ENCODE measurements at places on chromosomes 6 and 20.

DNA sequence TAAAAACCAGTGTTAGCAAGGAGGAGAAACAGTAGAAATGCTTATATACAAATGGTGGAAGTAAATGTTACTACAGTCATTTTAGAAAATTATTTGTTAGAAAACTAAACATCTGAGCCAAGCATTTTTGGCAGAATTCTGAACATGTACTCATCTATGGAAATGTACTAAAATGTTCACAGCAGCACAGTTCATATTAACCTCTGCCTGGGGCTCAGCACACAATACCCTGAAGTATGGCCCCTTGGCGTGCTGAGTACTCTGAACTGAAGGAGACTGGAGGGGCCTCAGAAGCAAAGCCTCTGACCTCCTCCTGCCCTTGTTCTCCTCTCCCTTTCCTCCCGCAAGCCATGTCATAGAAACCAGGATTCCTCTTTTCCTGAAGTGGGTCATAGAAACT, 66.2 kb upstream of the RALGAPA2 start:
- DNase-seq: no peak

DNA sequence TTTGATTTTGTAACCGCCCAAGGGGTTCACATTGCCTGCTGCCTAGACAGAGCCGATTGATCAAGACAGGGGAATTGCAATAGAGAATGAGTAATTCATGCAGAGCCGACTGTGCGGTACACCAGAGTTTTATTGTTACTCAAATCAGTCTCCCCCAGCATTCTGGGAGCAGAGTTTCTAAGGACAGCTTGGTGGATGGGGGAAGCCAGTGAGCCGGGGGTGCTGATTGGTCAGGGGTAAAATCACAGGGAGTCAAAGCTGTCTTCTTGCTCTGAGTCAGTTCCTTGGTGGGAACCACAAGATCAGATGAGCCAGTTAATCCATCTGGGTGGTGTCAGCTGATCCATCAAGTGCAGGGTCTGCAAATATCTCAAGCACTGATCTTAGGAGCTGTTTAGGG, 60.0 kb upstream of the EZR start:
- DNase-seq: no peak

- DNase-seq: no peak
Measured at GRCh38 chr6:129667621-129668020, 42.4 kb downstream of the ARHGAP18 start.

DNA sequence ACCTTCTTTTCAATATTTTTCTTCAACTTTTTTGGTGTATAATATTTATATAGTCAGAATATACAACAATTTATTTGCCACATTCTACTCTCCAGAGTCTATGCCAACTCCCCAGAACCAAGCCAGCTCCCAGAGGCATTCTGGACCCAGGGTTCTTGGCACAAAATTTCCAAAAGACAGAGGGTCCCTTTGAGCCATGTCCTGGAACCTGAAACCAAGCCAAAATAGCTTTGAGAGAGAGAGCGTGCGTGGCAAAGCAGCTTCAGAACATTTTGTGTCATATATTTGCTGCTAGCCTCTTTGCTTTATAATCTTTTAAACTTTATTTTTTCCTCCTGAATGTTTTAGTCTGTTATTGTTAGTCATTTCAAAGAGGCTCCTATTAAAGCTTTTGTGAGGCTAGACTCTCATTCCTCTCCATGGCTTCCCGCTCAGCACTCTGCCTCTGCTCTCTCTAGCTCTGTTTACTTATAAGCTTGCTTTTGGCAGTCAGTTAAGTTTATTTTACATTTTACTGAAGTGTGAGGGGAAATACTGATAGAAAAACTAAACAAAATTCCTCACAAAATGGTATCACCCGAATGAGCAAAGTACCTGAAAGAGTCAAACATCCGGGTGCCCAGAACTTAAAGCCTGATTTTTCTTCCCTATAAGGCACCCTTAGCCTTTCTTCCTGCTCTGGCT, 605.1 kb upstream of the ID4 start:
- DNase-seq: no peak

GRCh38 chr6:119986934-119987549, 637.5 kb upstream of the MAN1A1 start:
- no peak for DNase-seq

DNA sequence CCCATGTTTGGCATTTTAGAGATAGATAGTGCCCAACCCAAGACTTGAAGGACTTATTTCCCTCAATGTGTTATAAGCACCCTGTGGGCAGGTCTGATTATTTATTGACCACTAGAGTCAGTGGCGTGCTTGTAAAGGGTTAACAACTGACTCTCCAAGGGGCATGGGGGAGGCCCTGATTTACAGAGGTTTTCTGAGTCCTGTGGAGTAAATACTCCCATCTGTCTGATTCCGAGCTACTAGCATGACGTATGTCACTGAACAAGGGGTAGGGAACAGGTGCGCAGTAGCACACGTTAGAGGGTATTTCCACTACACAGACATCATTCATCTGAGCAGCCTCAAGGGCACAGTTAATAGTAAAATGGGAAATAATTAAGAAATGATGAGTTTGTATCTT, 17.4 kb upstream of the TRAM2 start:
- no peak for DNase-seq

DNA sequence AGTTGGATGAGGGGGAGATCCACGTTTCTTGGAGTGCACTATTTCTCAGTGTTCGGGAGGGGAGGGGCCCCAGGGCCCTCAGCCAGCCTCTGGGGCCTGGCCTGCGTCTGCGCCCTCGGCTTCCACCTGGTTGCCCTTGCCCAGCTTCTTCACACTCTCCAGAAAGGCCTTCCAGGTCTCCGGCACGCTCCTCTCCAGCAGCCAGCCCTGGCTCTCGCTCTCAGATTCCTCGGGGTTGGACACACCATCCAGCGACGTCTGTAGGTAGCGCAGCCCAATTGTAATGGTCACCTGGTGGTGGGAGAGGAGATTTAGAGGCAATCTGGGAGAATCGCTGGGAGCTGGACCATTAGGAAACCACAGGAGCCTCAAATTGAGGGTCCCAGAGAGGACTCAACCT, 24.2 kb downstream of the PRPH2 start:
- no peak for DNase-seq

- no peak for DNase-seq
Measured at GRCh38 chr20:9306521-9306920, 207.9 kb upstream of the LAMP5 start.

GRCh38 chr6:112946051-112946450, 598.9 kb downstream of the RFPL4B start:
- DNase-seq: no peak

DNA sequence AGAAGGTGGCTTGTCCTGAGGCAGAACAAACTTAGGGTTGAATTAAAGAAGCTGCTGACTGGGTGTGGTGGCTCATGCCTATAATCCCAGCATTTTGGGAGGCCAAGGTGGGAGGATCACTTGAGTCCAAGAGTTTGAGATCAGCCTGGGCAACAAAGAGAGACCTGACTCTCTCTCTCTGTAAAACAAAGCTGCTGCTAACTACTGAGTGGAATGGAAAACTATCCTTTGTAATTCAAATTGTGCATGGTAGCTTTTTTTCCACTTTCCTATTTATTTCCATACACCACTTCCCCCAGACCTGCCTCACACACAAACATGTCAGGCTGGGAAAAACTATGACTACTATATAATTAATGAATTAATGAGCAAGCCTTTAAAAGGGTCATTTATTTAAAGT, 437.1 kb downstream of the CDC5L start:
- DNase-seq: no peak

DNA sequence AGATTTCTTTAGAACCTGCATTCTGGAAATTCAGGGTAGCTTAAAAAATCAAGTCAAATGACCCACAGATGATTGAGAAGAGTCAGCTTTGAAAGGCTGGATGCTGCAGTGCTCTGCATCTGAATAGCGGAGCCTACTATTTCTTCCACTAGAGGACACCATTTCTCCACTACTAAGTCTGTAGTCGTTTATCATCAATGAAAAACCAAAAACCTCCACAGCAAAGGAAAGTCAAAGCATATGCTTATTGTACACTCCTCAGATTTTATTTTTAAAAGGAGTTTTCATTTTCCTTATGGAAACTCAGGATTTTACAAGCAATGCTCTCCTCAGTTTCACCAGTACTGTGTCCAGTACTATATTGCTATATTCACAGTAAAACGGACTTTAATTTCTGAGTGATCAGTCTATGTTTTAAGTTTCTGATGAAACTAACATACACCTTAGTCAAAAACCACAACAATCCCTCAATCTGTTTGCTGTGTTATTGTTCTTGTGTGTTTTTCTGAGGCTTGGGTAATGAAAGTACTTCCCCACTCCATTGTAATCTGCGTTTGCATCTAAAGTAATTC, 50.5 kb upstream of the ENPP5 start:
- DNase-seq: no peak

- DNase-seq: no peak
Measured at GRCh38 chr20:7371518-7372163, 568.6 kb downstream of the HAO1 start.

DNA sequence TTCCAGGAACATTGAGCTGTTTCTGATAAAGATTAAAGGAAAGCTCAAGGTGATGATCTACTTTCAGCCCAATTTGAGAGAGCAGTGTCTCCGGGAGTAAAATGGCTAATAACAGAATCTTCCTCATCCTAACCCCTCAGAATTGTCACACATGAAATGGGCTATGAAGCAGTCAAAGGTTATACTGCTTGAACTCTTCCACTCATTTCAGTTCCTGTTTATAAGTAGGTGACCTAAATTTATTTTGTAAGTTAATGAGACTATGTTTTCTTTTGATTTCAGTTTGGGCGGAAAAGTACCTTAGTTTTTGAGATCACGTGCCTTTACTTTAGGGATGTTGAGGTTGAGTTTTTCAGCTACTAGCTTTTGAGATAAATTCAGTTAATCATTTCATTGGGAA, 47.2 kb downstream of the QKI start:
- no peak for DNase-seq

DNA sequence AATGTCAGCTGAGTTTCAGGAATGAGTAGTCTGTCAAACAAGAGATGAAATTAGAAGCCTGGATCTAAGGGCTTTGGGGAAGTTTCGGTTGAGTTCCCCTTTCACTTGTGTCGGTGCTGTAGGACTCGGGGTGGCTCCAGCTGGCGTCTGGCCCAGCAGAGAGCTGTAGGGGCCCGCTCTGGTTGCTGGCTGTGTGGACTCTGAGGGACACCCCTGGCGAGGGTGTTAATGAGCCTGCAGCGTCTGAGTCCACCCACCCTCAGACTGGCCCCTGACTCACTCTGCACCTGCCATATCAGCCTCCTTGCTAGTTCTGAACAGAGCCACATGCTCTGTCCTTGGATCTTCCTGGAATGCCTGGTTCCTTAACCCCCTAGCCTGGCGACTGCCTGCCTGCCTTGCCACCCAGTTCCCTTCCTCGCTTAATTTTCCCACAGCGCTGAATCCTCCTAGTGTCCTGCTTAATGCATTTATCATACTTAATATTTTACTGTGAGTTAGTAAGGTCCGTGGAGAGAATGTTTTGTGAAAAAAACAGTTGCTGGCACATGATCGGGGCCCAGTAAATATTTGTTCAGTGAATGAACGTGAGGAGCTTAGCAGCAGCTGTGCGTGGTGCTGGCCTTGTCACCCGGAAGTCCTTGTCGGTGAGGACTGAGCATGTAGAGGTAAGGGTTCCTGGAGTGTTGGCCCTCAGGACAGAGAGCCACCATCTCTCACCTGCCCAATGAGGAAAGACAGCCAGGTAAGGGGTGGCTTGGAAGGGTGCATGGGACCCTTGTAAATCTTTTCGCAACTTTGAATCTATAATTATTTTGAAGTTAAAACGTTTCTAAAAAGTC, 1.6 kb downstream of the DNAJC5 start:
- peak; percentile 52 for DNase-seq

- no peak for DNase-seq
Measured at GRCh38 chr6:100839419-100839818, 41.7 kb downstream of the ASCC3 start.
